ENCODE measurements at places on chromosomes 1 and 21. TPM values are rescaled to one million over a fixed set of nuclear protein-coding genes. Genes with fewer than 3 reads are reported as not detected.

GRCh38 chr1:218344814-218345672 lies at the start of gene TGFB2:
TGFB2 (plus strand) TSS chr1:218345336; CDS start chr1:218346702, 1,366 bp downstream.
- peak; percentile 63 for DNase-seq

Gene CCT3
- 300 TPM for polyA plus RNA-seq

DNA sequence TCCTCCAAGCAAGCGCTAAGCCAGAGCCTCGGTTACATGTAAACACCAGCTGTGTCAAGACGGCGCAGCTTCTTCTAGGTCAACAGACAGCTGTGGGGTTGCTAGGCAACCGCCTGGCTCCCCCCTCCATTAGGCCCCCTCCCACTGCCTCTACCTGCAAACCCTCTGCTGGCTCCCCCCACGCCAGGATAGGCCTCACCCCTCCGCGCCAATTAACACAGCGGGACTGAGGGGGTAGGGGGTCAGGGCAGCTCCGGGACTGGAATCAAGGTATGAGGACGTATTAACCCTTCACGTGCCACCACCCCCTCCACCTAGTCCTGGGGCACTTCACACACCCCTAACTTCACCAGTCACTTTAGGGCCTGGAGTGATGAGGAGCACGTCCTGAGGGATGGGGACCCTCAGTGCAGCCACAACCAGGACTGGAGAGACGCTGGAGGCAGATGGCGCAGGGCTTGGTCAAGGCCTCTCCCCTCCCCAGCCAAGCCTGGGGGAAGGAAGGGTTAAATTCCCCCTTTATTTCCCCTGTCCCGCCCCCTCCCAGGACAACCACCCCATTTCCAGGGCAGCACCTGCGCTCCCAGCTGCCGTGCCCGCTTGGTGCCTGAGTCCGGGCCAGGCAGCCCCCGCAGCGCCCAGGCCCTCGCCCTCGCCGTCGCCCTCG lies 37.4 kb upstream of the WASF2 start:
- peak; percentile 83 for DNase-seq

Gene HSF2BP
- 2.3 TPM for polyA plus RNA-seq

- no peak for DNase-seq
Observed at GRCh38 chr1:240712014-240712731, 100.2 kb upstream of the GREM2 start.

Gene PLD5
- polyA plus RNA-seq, result 0.90 TPM

Gene PLA2G2D
- polyA plus RNA-seq, result 0.06 TPM

- DNase-seq, result no peak
Observed at GRCh38 chr1:93773049-93773838, 91.6 kb upstream of the BCAR3 start.

GRCh38 chr21:32352526-32352925 lies 40.3 kb downstream of the URB1 start:
- DNase-seq, result no peak

Gene ATF6
- 30.1 TPM for polyA plus RNA-seq

GRCh38 chr1:12095452-12096263 lies 32.6 kb downstream of the TNFRSF8 start:
- no peak for DNase-seq

DNA sequence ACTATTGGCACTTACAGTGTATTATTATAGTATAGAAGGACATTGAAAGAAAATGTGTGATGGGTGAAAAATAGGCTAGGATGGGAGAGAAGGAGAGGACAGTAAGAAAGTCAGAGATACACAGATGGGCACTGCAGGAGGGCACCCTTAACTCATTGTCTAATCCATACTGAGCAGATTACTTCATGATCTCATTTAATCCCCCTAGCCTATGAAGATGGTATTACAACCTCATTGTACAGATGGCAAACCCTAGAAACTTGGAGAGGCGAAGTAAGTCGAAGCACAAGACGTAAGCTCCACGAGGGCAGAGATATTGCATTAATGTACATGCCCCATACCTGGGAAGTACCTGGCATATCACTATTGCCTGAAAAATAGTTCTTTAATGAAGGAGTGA lies 346.9 kb upstream of the DAB1 start:
- DNase-seq, result no peak

GRCh38 chr1:66231217-66231616 lies 302.7 kb upstream of the SGIP1 start:
- DNase-seq, result no peak

Gene EPHA10
- 0.10 TPM for polyA plus RNA-seq

GRCh38 chr1:230282157-230282556 lies 144.0 kb downstream of the PGBD5 start:
- DNase-seq, result no peak

DNA sequence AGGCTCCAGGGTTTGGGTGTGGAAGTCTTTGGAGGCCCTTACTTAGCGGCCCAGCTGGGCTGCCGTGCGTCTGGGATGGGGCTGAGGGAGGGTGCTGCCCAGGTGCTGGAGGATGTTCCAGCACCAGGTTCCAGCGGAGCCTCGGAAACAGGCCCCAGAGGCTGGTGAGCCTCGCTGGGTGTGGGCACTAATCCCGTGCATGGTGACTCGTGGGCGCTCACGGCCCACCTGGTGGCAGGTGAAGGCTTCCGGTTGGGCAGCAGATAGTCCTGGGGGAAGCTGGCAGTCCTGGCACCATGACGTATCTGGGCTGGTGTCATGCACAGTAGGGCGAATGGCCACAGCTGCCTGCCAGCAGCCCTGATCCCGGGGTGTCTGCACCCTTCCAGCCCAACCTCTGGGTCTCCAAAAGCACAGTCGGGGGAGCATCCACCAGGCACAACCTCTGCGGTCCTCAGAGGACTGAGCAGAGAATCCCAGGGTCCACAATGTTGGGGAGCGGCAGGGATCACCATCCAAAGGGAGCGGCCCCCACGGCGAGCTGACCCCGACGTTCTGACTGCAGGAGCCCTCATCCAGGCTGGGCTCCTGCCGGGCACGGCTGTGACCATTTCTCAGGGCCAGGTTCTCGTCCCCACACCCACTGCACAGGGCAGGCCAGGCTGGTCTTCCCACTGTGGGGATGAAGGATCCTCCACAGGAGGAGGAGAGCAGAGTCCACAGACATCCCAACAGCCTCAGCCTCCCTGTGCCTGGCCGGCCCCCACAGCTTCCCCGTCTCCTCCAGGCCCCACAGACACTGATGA lies 25.3 kb downstream of the FTCD start:
- no peak for DNase-seq

Gene TTC39A
- polyA plus RNA-seq, result 8.0 TPM

GRCh38 chr1:47785561-47786271 lies 211.5 kb downstream of the TRABD2B start:
- DNase-seq, result no peak

DNA sequence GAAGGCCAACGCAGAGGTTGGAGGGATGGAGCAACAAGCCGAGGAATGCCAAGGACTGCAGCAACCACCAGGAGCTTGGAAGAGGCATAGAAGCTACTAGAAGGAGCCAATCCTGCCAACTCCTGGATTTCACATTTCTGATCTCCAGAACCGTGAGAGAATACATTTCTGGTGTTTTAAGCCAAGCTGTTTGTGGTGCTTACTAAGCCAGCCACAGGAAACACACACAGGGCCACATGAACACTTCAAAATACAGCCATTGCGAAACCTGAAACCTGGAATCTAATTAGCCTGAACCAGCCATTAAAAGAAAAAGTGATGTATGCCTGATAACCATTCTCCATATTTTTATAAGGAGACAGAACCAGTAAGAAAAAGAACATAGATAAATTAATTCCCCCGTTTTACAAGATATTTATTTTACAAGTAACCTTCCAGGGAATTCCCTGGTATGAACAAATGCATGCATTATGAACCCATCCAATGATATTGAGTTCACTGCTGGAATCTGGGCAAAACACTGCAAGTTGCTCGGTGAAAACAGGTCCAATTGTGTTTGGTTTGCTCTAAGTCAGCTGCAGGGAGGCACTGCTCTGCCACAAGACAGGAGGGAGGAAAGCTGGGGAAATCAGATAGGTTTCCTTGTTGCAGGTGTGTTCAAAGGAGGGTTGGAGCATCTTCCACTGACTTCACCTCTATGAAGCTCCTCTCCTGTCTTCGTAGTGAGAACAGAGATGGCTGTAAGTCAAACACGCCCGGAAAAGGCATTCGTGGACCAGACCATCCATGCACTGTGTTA lies 70.2 kb downstream of the ETS2 start:
- DNase-seq, result no peak

Gene ADIPOR1
- 76.9 TPM for polyA plus RNA-seq

Gene ADGRB2
- 9.7 TPM for polyA plus RNA-seq

DNA sequence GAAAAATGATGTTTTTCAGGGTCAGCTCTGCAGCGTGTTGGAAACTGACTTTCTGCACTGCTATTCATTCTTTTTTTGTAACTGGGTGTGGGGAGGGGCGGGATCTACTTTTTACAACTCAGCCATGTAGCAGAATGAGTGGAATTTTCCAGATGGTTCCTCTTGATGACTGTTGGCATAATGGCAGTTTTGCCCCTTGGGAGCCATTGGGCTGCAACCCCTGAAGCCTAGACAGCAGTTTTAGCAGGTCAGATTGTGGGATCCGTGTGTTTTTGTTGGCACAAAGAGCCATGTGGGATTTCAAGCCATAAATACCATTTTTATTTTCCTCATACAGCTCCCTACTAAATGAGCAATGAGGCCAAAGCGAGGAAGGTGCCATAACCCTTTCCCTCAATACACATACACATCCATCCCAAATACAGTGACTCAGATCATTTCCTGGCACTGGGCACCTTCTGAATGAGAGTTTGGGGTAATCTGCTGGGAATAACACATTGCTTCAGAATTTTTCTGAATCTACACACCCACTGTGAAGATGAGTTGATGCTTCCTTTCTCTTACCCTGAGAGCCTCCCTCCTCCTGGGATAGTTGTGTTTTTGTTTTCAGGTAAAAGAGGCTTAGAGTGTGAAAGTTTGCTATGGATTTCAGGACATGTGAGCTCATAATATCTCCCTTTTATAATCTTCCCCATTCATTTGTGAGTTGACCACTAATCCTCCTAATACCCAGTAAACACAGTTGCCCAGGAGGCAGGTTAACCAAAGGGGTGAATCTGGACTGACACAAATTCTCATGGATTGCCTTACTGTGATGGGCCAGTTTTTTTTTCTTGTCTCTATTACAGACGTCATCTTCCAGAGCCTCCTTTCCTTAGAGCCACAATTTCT lies 13.1 kb downstream of the S100A10 start:
- DNase-seq, result no peak

DNA sequence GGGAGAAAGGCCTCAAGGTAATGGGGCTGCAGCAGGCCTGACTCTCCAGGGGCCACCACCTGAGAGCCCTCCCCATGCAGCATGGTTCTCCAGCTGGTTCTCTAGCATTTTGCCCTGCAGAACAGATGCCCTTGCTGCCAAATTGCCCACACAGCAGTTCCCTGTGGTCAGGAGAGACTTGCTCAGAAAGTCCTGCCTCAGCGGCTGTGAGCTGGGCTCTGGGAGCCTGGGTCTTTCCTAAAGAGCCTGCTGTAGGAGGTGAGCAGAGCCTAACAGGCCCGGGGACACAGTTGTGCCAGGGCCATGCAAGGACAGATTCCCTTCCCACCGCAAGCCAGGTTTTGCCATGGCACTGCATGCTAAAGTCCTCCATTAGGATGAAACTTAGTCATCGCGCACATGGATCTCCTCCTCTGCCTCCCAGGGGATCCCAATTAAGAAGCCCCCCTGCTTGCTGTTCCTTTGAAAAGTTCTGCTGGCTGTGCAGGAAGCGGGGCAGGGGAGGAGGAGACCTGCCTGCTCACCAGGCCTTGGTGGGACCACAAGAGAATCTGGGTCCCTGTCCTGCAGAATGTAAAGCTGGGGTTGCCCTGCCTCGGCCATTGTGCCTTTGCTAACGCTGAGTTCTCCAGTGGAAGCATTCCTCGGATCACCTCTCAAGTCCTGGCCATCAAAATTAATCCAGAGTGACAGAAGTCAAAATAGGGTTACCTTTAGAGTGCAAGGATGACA lies 21.4 kb downstream of the TEX35 start:
- DNase-seq, result no peak

DNA sequence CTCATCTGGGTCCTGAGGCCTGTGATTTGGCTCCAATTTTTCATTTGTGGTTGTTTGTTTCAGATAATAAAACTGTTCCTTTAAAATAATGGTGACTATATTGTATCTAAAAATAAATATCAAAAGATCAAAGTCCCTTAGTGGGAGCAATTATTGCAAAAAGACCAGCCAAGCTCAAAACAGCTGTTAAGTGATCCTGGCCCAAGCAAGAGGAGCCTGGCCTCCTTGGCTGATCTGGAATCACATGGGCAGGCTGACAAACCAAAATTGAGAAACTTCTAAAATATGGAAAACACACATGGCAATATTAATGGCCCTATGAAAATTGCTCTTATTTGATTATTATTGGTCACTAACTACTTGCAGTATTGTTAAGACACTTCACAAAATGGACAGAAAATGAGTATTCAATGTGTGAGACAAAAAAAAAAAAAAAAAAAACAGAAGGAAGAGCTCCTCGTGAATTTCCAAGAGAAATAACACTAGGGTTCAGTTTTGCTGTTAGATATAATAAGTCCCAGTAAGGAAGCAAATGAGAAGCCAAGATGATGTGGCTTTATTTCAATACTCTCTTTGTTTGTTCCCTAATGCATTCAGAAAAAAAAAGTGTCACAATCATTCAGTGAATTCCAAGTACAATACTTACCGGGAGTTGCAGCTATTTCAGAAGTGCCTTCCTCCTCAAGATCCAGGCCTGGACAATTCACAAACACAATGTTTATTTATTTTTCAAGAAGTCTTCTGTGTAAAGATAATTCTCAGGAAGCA lies 105.1 kb downstream of the SEC16B start:
- DNase-seq, result no peak

Gene UBXN10
- polyA plus RNA-seq, result 5.9 TPM

DNA sequence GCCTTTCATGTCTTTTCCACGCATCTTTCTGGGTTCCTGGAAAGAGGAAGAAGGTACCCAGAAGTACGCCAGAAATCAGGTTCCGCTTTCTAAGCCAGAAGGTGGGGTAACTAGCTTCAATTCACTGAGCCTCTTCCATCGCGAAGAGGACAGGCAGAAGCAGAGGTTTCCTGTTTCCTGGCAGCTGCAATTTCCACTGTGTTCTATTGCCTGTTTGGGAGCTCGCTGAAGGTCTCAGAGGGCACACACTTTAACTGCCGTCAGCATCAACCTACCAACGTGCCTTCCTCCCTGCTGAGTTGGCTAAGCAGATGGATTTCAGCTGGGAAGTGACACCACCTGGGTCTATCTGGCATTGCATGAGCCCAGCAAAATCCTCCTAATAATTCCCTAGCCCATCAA lies 10.0 kb downstream of the NCF2 start:
- DNase-seq, result peak; percentile 28

GRCh38 chr21:46038871-46039397 lies 57.4 kb downstream of the COL6A1 start:
- DNase-seq, result no peak

Measured in renal cortex interstitium (tissue), 15 donors.